ENCODE measurements at places on chromosomes 3 and 15.

DNA sequence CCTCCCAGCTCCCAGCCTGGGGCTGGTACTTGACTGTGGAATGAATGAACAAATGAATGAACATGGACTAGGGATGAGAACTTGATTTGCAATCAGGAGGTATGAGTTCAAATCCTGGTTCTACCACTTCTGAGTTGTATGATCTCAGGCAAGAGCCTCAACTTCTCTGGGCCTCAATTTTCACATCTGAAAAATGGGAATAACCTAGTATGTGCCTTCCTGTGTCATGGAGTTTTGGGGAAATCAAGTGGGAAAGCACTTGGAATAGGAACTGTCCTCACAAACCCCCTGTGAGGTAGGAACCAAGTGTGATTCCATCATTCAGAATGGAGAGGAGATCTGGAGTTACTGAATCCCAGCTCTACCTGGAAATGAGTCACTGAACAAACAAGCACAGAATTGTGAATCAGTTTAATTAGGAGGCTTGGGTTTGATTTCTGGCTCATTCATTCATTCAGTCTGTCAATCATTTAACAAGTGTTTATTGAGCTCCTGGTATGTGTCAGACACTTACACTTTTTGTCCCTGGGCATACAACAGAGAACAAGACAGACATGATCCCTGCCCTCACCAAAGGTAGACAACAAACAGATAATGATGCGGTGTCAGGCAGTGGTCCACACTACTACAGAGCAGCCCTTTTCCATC is 29.7 kb downstream of the DNASE1L3 start:
- peak; percentile 88 for DNase-seq

DNA sequence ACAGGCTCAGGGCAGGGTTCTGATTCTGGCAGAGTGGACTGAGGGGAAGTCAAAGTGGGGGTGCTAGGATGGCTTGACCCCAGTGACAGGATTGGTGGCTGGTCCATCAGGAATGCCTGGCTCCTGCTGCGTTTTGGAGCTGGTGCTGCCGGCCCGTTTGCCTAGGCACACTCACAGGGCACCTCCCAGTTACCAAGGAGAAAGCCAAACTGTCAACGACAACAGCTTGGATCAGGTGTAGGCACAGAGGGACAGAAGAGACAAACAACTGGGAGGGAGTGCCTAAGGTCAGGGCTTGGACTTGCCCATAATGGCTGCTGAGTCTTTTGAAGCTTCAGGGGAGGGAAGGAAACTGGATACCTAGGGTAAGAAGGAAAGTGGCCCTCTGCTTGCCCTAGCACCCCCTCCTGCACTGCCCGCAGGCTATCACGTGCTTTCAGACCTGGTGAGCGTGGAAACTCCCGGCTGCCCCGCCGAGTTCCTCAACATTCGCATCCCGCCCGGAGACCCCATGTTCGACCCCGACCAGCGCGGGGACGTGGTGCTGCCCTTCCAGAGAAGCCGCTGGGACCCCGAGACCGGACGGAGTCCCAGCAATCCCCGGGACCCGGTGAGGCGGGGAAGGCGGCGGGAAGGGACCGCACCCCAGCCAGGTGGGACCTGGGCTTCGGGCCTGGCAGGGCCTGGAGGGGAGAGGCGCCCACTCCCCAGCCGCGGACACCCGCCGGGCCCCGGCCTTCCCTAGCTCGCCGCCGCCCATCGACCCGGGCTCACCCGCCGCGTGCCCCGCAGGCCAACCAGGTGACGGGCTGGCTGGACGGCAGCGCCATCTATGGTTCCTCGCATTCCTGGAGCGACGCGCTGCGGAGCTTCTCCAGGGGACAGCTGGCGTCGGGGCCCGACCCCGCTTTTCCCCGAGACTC is 5.1 kb downstream of the DUOX1 start:
- no peak for DNase-seq

- peak; percentile 25 for DNase-seq
Measured at GRCh38 chr15:76011627-76012551, at the start of gene NRG4. Gene NRG4 (minus strand): TSS chr15:76012424. CDS start chr15:76011230, 1,194 bp downstream.

- no peak for DNase-seq
Measured at GRCh38 chr3:187840856-187841255, 95.6 kb upstream of the BCL6 start.

DNA sequence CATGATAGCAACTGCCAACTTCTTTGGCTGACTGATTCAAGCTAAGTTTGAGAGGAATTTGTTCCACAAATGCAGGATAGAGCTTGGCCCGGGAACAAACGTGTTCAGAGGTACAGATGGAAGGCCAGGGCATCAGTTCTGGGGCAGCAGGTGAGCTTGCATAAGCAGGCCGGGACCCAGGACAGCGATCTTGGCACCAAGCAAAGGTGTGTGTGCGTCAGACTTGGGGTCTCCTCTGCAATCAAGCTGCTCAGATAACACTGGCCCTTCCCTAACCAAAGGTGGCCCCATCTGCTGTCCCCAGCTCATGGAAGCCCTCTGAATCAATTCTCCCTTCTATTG is 155.6 kb downstream of the MEGF11 start:
- DNase-seq, result no peak

GRCh38 chr3:100399341-100400071 is 1.4 kb downstream of the TOMM70 start:
- DNase-seq, result no peak

GRCh38 chr15:83057696-83058376 is 9.2 kb downstream of the BTBD1 start:
- no peak for DNase-seq

- DNase-seq, result no peak
Measured at GRCh38 chr3:16721494-16721893, 116.3 kb upstream of the DAZL start.

- DNase-seq, result no peak
Measured at GRCh38 chr3:171682743-171683142, 127.5 kb downstream of the PLD1 start.

GRCh38 chr15:40146037-40146436 is 14.8 kb upstream of the BUB1B start:
- DNase-seq, result peak; percentile 77

- no peak for DNase-seq
Measured at GRCh38 chr3:152127058-152127457, 141.7 kb upstream of the MBNL1 start.

DNA sequence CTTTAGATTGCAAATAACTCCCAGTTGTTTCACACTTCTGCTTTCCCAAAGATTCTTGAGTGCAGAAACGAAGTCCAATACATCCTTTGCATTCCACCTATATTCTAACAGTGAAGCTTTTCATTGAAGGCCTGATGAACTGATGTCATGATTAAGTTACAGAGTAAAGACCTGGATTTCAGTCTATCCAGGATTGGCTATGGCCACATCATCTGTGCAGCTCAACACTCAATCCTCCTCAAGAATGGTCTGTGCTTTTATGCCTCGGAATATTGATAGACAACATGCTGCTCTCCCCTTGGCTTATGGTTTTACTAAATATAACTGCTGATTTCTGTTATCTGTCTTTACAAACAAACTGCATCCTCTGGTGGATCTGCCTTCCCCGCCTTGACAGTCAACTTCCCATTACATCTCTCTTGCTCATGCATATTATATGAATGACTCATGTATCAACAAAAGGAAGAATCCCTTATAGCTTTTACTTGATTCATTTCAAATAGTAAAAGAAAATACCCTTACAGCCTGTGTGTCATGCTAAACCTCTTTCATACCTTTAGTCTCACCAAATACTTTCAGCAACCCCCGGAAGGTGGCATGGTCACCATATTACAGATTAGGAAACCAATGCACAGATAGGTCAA is 59.5 kb downstream of the SCN11A start:
- DNase-seq, result peak; percentile 85

- no peak for DNase-seq
Measured at GRCh38 chr15:25431836-25432561, 6.8 kb downstream of the UBE3A start.

DNA sequence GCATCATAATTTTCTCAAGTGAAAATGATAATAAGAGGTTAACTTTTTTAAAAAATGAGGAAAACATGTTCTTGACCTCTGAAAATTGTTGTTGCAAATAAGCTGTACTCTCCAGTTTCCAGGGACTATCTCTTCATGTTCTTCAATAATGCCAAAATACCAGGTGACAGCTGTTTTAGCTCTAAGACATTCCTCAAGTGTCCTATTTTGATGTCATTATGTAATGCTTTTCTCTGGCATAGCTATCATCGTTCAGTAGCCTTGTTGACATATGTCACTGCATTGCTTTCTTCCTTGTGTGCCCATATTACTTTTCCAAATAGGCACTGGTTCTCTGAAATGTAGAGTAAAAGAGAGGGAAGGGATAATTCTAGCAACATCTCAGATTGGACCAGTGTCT is 5.7 kb upstream of the FILIP1L start:
- DNase-seq, result no peak

DNA sequence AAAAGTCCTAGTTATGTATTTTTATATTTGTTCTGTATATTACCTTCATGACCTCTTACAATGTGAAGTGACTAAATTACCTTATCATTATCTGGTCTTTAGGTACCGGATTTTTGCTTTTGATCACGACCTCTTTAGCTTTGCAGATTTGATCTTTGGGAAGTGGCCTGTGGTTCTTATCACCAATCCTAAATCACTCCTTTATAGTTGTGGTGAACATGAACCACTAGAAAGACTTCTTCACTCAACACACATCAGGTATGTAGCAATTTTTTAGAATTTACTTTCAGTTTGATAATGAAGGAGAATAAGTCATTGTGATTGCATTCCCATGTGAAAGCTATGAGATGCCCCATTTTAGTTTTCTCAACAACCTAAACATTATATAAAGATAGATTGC is 18.3 kb downstream of the TMEM62 start:
- DNase-seq, result no peak

DNA sequence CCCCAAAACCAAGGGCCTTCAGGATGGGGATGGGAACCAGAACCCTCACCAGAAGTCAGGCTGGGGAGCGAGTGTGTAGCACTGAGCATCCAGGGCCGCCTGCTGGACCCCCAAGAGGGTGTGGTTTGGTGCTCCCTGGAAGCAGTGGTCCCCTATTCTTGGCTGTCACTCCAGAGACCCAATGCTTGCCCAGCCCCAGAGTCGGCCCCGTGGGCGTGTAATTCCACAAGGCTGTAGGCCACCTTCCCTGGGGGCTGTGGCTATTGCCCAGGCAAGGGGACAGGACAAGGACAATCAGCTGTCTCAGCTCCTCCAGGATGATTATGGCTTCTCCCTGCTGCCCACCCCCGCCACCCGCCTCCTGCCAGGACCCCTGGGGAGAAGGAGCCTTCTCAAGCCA is 14.5 kb downstream of the IGDCC3 start:
- no peak for DNase-seq

DNA sequence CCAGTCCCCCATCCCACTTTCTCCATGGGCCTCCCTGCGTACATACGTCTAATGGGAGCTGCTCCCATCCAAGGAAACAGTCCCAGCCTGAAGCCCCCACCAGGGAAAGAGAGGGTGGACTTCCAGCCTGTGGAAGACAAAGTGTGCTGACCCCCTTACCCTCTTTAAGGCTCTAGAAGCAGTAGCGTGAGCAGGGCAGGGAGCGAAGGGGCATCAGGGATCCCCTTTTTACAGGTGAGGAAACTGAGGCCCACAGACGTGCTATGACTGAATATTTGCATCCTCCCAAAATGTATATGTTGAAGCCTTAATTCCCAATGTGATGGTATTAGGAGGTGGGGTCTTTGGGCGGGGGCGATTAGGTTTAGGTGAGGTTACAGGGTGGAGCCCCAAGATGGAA is 83.4 kb downstream of the TOP2B start:
- DNase-seq, result no peak

DNA sequence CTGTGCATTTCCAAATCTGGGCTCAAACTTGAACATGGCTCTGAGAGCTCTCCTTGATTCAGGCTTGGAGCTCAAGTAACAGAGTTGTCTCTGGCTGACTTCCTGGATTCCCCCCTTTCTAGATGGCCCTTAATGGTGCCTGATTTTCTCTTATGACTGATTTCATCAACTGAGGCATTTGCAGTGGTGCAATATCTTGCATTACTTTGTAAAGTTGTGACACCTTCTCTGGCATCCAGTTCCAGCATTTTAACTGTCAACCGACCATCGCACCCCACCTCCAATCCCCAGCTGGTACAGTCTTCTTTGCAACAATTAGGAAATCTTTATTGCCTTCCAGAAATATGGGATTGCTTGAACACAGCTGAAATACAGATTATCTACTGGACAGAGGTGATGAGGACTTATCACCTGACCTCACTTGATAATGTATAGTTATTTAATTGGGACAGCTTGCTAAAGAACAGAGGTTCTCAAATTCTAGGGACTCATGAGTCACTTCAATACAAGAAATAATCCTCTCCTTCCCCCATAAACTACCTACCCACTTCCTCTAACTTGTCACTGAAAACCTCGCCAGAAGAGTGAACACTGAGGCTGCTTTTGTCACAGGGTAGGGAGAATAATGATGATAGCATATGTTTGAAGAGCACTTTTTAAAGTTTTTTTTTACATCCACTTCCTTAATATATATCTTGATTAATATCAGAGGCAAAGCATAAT is 41.8 kb downstream of the FILIP1L start:
- DNase-seq, result no peak

GRCh38 chr15:49273734-49274318 is 103.8 kb downstream of the GALK2 start:
- DNase-seq, result peak; percentile 26

DNA sequence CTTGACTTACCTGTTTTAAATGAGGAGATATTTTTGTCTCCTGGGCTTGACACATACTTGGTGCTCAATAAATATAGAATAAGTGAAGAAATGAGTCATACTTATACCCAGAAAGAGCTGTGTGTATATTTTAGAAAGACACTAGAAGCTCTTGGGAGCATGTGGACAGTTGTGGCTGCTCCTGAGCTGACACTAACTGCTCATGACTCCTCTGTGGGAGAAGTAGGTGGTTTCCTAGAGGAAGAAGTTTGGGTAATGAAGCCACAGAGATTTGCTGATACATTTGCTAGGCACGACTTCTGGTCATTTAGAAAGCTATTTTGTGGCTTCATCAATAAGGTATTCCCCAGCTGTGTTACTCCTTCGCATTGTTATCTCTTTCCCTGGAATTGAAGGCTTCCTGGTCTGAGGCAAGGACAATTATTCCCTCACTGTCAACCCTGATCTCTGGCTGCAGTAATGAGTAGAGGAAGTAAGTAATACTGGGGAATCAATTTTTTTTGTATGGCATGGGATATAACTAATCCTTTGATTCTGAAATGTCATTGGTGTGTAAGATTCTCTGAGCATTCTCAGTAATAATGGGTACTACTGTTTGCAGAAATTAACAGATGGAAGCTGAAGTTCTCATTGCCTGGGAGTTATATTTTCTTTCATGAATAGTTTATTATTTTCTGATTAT is 79.6 kb upstream of the DCBLD2 start:
- DNase-seq, result peak; percentile 37

DNA sequence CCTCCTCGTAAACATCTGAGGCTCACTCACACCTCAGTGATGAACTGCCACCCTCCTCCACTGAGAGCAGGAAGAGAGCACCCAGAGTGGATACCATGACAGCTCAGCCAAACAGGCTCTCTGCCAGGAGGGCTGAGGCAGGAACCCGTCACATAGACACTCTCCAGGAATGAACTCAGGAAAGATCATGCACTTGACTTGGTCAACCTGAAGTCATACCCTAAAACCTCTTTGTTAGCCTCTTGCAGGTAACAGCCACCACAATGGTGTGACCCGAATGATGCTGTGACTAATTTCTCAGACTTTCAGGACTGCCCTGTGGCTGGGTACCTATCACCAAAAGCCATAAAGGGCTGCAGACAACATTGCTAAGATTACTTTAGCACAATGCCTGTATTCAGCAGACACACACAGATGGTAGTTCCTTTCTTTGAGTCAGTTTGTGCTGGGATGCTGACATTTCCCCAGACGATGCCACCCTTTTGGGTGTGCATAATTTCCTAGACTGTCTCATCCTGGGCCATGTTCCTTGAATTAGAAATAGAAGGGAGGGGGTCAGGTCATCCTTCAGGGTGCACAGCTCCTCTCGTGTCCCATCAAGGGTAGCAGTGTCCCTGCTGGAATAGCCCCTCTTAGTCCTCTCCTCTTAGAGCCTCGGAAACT is 30.3 kb downstream of the CX3CR1 start:
- peak; percentile 47 for DNase-seq

Data from bronchial epithelial cell (primary cell).